T1000 (cell line): ENCODE measurements at places on chromosomes 1 and 21.

DNA sequence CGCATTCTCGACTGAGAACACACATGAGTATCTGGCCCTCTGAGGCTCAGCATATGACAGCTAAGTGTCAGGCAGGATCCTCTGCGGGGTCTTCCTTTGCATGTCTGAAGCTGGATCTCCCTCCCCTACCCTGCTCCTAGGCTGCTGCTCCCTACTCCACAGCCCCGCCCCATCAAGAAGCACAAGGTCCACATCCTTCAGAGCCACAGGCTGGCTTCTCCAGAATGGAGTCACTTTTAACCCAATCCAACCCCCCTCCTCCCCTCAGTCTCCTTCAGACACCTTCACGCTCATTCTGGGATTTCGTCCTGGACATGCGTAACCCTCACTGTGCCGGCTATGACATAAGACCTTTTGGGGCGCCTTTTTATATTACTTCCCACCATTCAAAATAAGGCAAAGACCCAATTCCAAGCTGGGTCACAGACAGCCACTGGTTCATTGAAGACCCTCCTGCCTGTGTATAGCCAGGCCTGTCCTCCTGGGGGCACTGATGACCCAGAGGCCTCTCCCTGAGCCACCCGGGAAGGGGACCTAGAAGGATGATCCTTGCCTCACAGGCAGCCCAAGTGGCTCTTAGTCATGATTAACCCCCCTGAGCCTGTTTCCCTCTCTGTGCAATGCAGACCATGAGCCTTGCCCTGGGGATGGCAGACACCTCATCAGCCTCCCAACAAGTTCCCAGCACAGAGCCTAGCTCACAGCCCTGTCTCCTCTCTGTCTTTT is 4.7 kb downstream of the ADGRB2 start:
- no peak for DNase-seq

- DNase-seq: no peak
These were observed 22.7 kb upstream of the EYA3 start for GRCh38 chr1:28111157-28111556.

DNA sequence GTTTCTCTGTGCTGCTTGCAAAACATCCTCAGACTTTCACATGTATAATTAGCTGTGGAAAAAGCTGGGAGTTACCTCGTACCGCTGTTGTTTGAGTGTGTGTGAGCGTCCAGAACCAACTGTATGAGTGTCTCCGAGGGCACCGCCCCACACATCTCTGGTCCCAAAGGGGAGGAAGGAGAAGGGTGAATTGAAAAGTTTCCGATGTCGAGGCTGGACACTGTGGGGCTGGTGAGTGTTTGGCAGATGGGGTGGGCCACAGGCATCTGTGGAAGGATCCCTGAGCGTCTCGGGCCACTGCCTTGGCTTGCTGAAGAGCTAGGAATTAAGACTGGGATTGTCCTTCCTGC is 1.2 kb downstream of the ATP2B4 start:
- DNase-seq: no peak

- no peak for DNase-seq
These were observed 356.4 kb upstream of the ST6GALNAC5 start for GRCh38 chr1:76510672-76511557.

DNA sequence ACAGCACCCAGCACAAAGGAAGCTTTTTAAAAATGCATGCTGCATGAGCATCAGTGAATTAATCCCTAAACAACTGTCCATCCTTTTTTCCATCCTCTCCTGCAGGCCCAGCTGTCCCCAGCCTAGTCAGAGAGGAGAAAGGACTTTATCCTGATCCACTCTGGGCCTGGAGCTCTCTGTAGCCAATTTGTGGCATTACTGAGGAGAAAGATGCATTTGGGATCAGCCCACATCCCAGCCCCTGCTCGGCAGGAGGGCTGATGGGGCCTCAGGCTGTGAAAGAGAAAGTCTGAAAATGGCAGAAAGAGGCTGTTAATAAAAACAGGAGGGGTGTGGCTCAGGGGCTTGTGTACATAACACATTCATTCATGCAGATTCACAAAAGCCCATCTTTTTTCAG is 37.5 kb upstream of the ATP2B4 start:
- no peak for DNase-seq

DNA sequence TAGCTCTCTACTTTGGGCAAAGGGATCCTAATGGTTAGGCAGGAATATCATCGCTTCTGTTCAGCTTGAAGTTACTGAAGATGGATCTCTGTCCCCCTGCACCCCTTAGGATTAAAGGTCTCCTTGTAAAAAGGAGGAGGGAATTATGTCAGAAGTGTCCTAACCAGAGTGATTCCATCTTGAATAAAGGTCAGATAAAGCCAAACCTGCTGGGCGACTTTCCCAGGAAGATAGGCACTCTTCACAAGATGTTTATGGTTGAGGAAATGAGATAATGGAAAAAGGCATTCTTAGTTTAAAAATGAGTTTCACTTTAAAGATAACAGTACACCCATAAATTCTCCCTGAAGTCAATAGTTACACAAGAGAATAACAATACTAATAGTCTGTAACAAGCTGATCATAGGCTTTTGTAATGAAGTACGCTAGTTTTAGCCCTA is 1.7 kb upstream of the NENF start:
- DNase-seq: no peak

- DNase-seq: no peak
These were observed 2151.6 kb downstream of the MRPL39 start for GRCh38 chr21:23455676-23456075.

GRCh38 chr1:72620453-72620852 is 338.1 kb upstream of the NEGR1 start:
- no peak for DNase-seq

DNA sequence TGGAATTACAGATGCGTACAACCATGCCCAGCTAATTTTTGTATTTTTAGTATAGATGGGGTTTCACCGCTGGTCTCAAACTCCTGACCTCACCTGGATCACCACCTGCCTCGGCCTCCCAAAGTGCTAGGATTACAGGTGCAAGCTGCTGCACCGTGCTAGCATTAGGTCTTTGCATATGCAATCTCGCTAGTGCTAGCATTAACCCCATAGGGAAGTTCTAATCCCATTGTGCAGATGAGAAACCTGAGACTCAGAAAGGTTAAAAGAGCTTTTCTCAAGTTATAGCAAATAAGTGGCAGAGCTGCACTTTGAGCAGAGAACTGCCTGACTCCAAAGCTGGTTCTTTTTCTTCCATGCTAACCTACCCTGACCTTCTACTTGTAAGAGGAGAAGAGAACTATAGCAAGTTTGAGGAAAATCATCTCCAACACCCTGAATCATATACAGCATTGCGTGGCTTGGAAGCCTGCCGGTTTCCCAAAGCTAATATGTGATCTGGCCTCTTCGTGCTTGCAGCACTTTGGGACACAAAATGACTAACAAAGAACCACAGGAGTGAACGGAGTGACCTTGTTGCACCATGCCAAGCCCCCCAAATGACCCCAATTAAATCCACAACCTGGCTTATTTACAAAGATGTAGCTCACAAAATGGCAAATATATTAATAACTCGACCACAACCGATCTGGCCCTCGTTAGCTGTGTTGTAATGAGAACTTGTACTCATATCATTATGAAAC is 185.1 kb downstream of the TM2D1 start:
- DNase-seq: no peak

GRCh38 chr1:36175137-36176095 is 19.5 kb downstream of the MAP7D1 start:
- no peak for DNase-seq

DNA sequence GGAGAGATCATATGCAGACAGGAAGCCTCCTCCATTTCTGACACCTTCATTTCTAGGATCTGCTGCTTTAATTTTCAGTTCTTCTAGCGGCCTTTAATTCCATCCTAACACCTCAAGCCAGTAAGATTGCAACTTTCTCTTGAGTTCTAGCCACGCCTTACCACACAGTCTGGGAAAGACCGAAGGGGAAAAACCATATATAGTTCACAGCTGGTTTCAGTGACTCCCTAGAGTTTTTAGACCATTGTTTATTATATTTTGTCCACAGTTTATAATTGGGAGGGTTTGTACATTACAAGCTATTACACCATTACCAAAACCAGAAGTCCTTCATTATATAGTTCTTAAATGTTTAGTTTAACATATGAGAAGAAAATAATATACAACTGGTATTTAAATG is 37.5 kb downstream of the DPH5 start:
- no peak for DNase-seq
